ENCODE measurements at places on chromosomes 2 and 18.
A peak's percentile ranks its signal among the peaks of the same experiment; 100 is the strongest.

GRCh38 chr2:223648755-223649154 is 46.6 kb upstream of the SCG2 start:
- no peak for DNase-seq

GRCh38 chr18:50727721-50728471 is 91.9 kb downstream of the MRO start:
- no peak for DNase-seq

GRCh38 chr2:17690776-17691175 is 62.8 kb downstream of the SMC6 start:
- DNase-seq: no peak

GRCh38 chr2:175805442-175806124 is 196.5 kb downstream of the LNPK start:
- no peak for DNase-seq

DNA sequence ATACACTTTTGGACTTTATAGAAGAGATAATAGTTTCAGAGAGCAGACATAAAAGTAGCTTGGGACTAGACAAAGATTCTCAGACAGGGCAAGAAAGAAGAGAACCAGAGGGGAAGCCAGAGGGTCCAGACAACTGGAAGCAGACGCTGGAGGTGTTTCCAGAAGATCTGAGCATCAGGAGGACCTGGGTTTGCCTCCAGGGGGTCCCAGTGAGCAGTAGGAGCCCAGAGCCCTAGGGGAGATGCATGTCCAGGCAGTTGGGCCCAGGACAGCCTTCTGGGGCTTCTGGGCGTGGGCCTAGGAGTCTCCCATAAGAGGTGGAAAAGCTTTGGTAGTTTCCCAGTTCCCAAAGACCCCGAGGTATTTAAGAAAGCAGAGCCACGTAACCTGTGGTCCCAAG is 251.2 kb upstream of the ID2 start:
- no peak for DNase-seq

DNA sequence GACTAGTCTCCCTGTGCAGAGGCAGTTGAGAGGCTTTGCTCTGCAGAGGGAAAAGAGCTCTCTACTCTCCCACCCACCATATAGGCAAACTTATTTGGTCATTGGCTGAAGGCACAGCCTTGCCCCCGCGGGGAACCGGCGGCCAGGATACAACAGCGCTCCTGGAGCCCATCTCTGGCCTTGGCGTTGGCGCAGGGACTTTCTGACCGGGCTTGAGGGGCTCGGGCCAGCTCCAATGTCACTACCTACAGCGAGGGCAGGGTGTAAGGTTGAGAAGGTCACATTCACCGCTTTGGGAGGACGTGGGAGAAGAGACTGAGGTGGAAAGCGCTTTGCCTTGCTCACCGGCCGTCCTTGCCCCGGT is 2.2 kb downstream of the ONECUT2 start:
- no peak for DNase-seq

- DNase-seq: no peak
These were observed 4.5 kb downstream of the KLF11 start for GRCh38 chr2:10047616-10048500.

GRCh38 chr2:131657895-131658768 is 130.4 kb downstream of the CCDC74A start:
- DNase-seq: no peak

- peak; percentile 26 for DNase-seq
These were observed 31.3 kb downstream of the COLEC12 start for GRCh38 chr18:468955-469790.

DNA sequence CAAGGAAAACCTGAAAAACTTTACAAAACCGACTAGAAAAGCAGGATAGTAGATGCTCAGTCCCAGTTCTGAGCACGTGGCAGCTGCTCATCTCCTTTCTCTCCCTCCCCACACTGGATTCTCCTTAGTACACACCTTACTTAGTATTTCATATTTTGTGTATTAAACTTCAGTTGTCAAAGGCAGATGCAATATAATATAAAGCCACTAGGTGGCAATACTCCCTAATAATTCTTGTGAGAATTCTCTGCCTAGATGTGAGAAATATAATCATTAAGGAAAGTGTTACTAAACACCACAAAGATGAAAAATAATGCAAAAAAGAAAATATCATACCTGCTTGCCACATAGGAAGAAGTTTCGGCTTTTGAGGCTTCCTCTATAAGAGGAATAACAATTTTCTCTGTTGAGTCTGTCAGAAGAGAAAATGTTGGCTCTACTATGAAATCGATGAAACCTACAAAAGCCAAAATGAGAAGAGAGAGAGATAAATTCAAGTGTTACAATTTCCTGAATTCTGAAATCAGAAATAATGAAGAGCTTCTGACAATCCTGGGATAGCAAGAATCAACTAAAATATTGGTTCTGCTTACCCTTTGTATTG is 200.6 kb downstream of the PPP1R1C start:
- peak; percentile 74 for DNase-seq

DNA sequence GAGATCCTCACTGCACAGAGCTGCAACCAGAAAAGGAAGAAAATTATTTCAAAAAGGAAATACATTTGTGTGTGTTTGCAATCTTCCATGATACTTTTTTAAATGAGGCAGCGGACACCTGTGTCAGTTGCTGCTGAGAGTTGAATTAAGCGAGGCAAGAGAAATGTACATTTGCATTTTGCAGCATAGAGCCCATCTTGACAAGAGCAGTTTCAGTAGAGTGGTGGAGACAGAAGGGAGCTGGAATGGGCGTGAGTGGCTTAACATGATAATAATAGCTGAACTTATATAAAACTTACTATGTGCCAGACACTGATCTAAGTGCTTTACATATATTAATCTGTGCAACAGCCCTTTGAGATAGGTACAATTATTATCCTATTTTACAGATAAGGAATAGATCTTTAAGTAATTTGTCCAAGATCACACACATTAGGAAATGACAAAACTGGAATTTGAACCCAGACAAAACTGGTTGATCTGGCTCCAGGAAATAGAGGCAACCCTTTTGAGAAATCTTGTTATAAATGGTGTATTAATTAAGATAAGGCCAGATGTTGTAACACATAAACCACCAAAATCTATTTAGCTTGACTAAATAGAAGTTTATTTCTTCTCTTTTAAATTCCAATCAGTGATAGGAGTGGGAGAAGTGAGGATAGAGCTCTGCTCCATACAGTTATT is 68.7 kb downstream of the SDC1 start:
- no peak for DNase-seq

GRCh38 chr2:231348173-231348572 is 47.3 kb upstream of the B3GNT7 start:
- no peak for DNase-seq

GRCh38 chr2:170703776-170704476 is 11.2 kb upstream of the SP5 start:
- DNase-seq: no peak

DNA sequence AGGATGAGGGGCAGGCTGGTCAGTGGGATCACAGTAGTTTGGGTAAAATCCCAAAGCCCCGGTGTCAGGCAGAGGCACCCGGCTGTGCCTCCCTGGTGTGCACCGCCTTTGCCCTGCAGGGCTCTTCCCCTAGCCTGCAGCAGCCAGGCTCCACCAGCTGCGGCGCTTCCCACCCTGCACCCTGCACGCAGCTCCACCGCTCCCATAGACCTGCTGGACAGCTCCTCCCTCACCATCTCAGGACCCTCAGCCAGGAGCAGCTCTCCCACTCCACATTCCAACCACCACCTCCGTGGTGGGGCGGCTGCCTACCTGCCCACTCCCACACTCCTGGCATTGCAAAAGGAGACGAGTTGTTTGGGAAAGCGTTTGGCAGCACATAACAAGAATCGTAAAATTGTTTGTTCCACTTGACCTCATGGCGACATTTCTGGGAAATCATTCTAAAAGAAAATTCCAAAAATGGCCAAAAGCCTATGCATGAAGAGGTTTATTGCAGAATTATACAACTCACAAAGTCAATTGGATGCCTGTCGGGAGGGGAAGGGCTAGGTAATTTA is 287.4 kb upstream of the HDAC4 start:
- DNase-seq: no peak
